NCI-H2227 treated with DMSO at 0.1 percent for 48 hours (cell line): ENCODE measurements at places on chromosomes 7 and 10.

- DNase-seq = no peak
Measured at GRCh38 chr7:158581440-158582088, 6.1 kb downstream of the PTPRN2 start.

- no peak for DNase-seq
Measured at GRCh38 chr7:36305226-36305625, 84.4 kb upstream of the ANLN start.

GRCh38 chr10:78160591-78160990 lies 126.9 kb downstream of the RPS24 start:
- DNase-seq = no peak

GRCh38 chr10:306675-307185 lies 171.5 kb downstream of the ZMYND11 start:
- no peak for DNase-seq

GRCh38 chr7:154928136-154929005 lies 74.6 kb downstream of the PAXIP1 start:
- DNase-seq = peak; percentile 80

DNA sequence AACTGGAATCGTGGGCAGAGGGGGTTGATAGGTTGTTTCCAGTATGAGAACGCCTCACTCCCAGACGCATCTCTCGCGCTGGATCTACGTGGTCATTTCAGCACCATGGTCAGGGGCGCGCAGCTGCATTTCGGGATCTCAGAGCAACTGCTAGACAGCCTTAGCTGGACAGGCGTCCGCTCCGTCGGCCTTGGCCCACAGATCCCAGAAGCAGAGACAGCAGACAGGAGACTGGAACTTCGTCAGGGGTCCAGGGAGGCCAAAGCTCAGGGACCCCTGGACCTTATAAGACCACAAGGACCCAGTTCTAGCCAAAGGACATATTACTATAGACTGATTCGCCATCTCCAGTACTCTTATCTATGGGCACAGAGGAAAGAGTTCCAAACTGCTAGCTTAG lies 5.3 kb downstream of the NEUROG3 start:
- DNase-seq = no peak

- no peak for DNase-seq
Measured at GRCh38 chr7:8120390-8121058, 141.4 kb downstream of the ICA1 start.

- DNase-seq = no peak
Measured at GRCh38 chr7:13986208-13986607, 3.3 kb downstream of the ETV1 start.

DNA sequence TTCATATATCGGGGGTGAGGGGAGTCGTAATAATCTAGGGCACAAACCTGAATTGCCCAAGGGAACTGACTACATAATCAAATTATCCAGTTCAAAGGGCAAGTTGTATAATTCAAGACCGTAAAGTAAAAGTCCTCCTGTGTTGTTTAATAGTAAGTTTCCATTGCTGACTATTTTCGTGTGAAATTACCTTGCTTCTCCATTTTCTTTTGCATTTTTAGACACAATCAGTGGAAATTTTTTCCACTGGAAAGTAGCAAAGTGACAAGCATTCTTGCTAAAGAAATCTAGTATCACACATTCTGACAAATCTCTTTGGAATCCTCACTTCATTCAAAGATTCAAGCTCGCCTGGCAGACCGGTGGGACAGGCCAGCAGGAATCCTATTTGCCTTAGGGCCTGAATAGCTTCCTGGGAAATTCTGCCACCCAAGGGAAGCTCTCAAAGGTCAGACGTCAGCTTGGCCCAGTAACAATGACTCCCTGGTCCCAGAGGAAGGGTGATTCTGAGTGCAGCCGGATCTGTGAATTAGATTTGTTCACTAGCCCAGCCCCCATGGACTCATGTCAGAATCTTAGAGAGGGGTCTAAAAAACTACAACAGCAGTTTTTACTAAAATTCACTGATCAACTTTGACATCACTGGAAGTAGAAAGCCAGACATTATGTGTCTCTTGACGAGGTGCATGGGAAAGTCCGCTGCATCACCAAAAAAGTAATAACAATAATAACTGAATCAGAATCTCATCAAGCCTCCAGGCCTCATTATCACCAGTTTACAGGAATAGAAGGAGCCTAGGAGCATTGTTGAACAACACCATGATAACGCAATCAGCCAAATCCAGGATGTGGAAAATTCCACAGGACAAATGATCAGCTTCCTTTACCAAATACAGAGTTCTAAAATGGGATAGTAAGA lies 161.0 kb downstream of the SKIDA1 start:
- no peak for DNase-seq

- DNase-seq = peak; percentile 95
Measured at GRCh38 chr7:111292026-111292470, 201.1 kb downstream of the LRRN3 start.

DNA sequence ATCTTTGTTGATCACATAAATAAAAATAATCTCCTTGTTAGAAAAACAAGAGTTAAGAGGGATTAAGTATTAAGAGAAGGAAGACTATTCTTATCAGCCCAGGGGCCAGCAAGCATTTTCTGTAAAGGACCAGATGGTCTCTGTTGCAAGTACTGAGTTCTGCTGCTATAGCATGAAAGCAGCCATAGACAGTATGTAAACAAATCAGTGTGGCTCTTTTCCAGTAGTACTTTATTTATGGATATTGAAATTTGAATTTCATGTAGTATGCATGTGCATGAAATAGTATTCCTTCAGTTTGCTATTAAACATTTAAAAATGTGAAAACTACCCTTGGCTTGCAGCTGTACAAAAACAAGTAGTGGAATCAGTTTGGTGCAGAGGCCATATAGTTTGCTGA lies 81.7 kb downstream of the STK31 start:
- DNase-seq = no peak

- no peak for DNase-seq
Measured at GRCh38 chr10:79418274-79418673, 27.1 kb downstream of the ZCCHC24 start.

GRCh38 chr7:139673230-139673629 lies 104.6 kb downstream of the HIPK2 start:
- peak; percentile 18 for DNase-seq

GRCh38 chr7:93862651-93863050 lies 27.9 kb downstream of the TFPI2 start:
- DNase-seq = no peak

DNA sequence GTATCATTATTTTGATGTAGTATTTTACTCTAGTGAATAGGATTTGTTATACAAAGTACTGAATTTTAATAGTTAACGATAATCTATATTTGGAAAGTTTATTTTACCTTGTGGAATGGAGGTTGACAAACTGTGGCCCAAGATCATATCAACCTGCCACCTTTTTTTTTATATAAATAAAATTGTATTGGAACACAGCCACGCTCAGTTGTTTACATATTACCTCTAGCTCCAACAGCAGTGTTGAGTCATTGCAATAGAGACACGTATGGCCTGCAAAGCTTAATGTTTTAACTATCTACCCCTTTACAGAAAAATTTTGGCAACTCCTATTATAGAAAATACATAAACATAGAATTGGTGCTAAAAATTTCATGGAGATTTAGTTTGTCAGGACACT lies 239.3 kb downstream of the THSD7A start:
- no peak for DNase-seq

DNA sequence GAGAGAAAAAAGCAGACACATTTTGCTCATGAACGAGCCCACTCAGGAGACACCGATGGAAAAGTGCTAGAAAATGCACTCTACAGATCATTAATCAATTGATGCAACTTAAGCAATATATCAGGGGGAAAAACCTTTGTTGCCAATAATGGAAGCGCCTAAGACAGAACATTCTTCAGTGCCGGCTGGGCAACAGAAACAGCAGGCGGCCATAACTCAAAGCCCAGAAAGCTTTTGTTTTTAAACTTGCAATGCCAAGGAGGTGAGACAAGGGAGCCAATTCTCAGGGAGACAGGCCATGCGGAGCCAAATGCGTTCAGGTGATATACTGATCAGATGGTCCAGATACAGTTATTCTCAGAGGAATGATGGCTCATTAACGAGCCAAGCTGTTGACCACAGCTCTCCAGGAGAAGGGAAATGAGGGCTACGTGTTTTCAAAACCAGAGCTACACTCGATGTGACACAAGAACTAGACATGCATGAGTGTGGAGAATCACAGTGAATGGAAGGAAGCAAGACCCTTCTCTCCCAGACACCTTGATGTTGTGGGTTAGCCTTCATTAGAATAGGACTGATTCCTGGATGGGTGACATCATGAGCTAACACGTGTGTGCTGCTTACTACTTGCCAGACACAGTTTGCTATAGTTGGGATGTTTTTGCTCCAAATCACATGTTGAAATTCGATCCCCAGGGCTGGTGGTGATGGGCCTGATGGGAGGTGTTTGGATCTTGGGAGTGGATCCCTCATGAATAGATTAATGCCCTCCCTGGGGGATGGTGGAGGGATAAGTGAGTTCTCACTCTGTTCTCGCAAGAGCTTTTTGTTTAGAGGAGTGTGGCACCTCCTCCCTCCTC lies 79.1 kb upstream of the KCNMA1 start:
- no peak for DNase-seq

GRCh38 chr7:26376175-26376917 lies 84.7 kb downstream of the SNX10 start:
- peak; percentile 80 for DNase-seq

GRCh38 chr10:102286216-102286615 lies 40.9 kb downstream of the GBF1 start:
- no peak for DNase-seq
